ENCODE measurements at places on chromosomes 16 and 17.

GRCh38 chr16:63312346-63312745 lies 1276.1 kb upstream of the CDH8 start:
- DNase-seq = no peak

GRCh38 chr17:45353043-45353442 lies 36.2 kb upstream of the MAP3K14 start:
- DNase-seq = peak; percentile 36

- no peak for DNase-seq
Observed at GRCh38 chr17:34703533-34703932, 124.2 kb downstream of the TMEM132E start.

DNA sequence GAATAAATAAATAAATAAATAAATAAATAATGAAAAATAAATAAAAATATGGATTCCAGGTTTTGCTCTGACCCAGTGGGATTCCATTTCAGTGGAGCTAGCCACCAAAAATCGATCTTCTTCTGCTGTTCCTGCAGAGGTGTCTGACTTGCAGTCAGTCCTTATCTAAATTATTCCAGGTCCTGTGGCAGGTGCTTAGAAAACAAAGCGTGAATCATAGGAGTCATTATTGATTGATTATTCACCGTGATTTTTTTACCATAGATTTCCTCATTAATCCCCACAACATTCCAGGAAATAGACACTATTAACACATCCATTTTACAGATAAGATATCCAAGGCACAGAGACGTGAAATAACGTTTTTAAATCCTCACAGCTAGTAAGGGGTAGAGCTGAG lies 31.5 kb upstream of the ABR start:
- no peak for DNase-seq

DNA sequence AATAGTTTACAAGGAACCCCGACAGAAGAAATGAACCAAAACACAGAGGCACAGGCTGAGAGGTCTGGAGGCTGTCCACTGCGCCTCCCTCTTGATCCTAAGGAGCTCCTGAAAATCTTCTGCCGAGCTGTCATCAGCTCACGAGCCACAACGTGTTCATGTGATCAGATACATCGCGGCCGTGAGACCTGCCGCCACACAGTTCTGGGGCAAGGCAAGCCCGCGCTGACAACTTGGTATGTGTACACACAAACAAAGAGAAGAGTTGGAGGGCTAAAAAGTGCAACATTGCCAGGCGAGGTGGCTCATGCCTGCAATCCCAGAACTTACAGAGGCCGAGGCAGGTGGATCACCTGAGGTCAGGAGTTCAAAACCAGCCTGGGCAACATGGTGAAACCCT lies 7.6 kb downstream of the EXOC7 start:
- no peak for DNase-seq

GRCh38 chr16:27598931-27599565 lies 49.1 kb downstream of the KATNIP start:
- no peak for DNase-seq

- DNase-seq = no peak
Observed at GRCh38 chr16:50620646-50621451, 60.3 kb downstream of the SNX20 start.

- DNase-seq = no peak
Observed at GRCh38 chr17:30476726-30477082, 504 bp upstream of the GOSR1 start.

DNA sequence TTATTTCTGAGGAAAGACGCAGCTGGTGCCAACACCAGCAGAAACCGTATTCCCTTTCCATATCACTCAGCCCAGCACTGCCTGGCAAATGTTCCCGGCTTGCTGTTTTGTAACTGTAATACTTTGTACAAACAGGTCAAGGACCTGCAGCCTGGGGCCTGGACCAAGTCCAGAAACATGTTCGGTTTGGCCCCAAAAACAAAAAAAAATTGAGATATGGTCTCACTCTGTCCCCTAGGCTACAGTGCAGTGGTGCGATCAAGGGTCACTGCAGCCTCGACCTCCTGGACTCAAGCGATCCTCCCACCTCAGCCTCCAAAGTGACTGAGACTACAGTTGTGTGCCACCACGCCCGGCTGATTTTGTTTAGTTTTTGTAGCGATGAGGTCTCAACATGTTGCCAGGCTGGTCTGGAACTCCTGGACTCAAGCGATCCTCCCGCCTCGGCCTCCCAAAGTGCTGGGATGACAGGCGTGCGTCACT lies 1.2 kb downstream of the HAGH start:
- DNase-seq = no peak

- DNase-seq = no peak
Observed at GRCh38 chr17:70653850-70654249, 484.5 kb downstream of the KCNJ2 start.

DNA sequence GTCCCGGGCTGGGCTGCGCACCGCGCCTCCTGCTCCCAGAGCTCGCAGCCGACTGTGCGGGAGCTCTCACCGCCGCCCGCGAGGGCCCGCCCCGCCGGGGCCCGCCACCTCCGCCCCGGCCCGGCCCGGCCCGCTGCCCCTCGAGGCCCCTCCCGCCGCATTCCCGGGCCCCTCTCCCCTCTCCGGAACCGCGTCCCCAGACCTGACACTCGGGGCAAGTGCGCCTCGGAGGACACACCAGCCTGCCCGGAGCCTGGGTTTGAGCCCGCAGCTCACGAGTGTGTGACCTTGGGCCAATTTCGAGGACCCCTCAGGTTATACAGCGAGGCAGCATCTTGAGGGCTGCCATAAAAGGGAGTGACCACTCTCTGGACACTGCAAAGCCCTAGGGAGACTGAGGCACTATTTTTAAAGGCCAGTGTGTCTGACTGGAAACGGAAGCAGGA lies 2.0 kb upstream of the GRIN2C start:
- no peak for DNase-seq

DNA sequence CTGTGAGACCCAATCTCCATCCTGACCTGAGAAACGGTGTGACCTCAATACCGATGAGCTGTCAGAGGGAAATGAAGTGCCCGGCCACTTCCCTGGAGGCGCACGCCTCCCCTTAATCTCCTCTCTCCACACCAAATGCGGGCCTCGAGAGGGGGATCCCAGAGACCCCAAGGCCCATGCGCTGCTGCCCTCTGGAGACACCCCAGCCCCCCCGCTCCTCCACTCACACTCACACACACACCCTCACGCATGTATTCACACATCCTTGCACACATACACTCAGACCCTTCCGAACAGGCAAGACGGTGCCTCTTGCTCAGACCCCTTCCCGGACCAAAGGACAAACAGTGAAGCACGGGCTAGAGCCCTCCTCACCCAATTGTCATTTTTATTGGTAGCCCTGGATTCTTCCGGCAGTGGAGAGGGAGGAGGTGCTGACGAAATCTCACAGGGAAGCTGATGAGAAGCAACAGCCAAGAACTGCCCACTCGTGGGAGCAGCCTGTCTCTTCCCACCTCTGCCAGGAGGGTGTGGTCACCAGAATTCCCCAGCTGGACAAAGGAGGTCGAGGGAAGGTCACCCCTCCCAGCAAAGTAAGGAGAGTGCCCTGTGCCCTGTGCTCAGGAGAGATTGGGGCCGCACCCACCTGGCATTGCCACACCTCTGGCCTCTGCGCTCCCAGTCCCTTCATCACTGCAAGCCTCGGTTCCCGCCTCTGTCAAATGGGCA lies 136.0 kb upstream of the TNRC6C start:
- DNase-seq = no peak

DNA sequence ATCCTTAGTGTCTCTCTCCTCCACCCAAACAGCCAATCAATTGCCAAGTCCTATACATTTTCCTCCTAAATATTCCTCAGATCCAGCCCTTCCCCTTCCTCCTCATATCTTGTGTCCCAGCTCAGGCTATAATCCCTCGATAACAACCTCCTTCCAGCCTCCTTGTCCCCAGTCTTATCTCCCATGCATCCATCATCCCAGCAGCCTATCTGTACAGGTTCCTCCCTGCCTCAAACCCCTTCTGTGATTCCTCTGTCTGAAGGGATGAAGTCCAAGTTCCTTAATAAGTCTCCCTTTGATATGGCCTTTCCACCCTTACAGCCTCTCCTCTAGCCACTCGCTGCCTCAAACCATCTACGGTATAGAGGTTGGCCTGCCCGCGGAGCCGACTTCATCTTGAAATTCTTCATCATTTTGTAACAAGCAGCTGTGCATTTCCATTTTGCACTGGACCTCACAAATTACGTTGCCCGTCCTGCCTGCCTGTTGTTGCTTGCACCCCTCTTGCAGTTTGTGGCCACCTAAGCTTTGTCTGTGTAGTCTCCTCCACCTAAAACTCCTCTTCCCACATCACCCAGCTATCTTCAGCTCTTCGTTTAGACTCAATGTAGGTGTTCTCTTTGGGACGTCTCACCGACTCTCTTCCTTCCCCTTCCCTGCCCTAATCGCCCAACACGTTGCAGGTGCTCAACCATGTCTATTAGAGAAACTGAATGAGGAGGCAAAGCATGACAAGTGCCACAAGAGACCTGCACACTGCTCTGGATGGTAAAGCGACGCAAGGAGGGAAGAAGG lies 786 bp upstream of the CDK5RAP3 start:
- DNase-seq = no peak

DNA sequence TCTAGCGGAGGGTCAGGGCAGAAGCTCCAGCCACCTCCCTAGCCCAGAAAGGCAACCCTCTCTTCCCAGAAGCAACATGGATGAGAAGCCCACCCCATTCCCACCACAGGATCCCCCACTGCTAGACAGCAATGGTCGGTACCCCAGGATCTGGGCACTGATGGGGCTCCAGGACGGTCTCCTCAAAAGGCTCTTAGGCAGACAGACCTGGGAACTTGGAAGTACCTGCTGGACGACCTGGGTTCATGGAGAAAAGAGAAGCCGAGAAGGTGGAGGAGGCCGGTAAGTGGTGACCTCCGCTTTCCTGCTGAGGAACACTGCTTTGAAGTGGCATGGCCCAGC lies 96.6 kb downstream of the TBC1D16 start:
- no peak for DNase-seq

DNA sequence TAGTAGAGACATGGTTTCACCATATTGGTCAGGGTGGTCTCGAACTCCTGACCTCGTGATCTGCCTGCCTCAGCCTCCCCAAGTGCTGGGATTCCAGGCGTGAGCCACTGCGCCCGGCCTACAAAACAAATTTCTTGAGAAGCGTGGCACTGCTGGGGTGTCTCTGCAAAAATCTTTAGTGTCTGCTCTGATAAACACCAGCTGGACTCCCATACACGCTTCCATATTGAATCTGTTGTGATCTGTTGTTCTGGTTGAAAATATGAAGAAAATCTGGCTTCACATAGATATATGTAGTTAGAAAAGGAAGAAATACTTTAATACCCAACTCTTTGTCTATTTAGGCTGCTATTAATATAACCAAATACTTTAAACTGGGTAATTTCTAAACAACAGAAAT lies 33.3 kb downstream of the VPS53 start:
- no peak for DNase-seq

DNA sequence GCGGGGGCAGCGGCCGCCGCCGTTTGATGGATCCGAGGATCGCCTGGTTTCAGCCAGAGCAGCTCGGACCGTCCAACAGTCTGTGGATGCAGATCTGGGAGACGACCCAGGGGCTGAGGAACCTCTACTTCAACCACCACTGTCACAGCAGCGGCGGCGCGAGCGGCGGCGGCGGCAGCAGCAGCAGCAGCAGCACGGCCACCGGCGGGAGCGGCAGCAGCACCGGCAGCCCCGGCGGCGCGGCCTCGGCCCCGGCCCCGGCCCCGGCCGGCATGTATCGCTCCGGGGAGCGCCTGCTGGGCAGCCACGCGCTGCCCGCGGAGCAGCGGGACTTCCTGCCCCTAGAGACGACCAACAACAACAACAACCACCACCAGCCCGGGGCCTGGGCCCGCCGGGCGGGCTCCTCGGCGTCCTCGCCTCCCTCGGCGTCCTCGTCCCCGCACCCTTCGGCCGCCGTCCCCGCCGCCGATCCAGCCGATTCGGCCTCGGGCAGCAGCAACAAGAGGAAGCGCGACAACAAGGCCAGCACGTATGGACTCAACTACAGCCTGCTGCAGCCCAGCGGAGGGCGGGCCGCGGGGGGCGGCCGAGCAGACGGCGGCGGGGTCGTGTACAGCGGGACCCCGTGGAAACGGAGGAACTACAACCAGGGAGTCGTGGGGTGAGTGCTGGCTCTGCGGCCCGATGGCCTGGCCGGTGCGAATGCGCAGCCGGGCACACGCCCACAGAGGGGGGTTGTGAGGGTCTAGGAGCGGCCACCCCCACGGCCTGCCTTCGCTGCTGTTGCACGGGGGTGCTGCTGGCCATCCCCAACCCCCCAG lies 702 bp downstream of the TENT4B start:
- no peak for DNase-seq

DNA sequence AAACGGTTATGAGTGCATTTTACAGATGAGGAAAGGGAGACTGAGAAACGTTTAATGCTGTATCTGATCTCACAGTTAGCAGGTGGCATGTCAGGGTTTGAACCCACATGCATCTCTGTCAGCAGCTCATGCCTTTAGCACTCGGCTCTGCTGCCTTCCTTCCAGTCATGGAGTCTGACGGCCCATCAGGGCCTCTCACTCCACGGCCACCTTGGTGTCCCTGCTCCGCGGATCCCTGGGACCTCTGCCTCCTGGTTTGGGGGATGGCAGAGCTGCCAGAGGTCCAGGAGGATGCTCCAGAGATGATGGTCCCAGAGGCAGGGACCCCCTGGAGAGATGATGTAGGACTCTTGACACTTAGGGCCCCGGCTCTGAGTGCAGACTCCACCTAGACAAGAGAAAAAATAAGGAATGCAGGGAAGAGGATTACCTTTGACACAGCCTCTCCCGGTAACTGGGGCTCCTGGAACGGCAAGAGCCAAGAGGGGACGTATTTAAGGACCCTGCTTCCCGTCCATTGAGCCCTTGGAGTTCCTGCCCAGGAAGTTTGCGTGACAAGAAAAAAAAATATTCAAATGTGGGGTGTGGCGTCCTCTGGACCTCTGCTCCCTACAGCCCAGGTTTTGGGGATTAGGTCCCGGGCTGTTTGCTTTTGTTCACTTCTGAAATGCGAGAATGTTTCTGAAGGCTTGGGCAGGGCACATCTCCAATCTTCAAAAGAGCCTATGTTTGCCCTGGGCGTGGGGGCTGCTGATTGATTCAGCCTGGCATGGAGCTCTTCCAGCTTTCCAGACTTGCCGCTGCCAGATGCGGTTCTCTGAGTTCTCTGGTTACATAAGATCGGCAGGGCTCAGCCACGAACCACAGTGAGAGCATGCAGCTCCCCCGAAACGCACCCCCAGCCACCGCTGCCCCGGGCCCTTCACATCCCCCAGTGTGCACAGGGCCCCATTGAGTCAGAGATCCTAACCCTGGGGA lies at the start of gene ALDH3A1:
ALDH3A1 (minus strand) TSS at position 470 of the 978 bp plus-strand sequence. CDS start 3,169 bp downstream, outside the sequence.
- no peak for DNase-seq

GRCh38 chr17:80605326-80606066 lies 60.9 kb downstream of the RPTOR start:
- DNase-seq = peak; percentile 43

DNA sequence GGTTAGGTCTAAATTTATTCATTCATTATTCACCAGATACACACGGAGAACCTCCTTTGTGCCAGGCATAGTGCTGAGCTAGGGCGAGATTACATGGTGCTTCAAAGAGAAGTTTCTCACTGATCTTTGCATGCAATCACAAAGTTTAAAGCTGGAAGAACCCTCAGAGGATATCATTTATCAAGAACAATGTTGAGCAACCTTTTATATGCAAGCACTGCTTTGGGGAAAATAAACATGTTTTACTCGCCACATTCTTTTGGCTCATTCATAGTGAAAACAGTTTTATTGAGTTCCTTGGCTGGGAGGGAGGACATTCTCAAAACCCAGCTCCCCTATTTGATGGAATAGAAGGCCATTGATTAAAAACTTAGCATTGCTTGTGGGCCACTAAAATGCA lies 49.8 kb upstream of the XYLT1 start:
- DNase-seq = no peak
